ENCODE measurements at places on chromosomes 3 and 15. TPM values are rescaled to one million over a fixed set of nuclear protein-coding genes. Genes with fewer than 3 reads are reported as not detected.

GRCh38 chr3:426072-426471 lies 229.5 kb downstream of the CHL1 start:
- no peak overlapping the region for H3K4me3 ChIP-seq
- H3K27ac ChIP-seq = no peak overlapping the region
- no peaks in the 10 kb centered on the region for H3K36me3 ChIP-seq

GRCh38 chr3:14137004-14137403 lies 12.2 kb downstream of the TMEM43 start:
- H3K4me1 ChIP-seq = peaks cover 5% of the 10 kb centered on the region
- no peaks in the 10 kb centered on the region for H3K27me3 ChIP-seq
- peaks cover 6% of the 10 kb centered on the region for H3K36me3 ChIP-seq
- DNase-seq = no peak
- H3K27ac ChIP-seq = no peak overlapping the region

DNA sequence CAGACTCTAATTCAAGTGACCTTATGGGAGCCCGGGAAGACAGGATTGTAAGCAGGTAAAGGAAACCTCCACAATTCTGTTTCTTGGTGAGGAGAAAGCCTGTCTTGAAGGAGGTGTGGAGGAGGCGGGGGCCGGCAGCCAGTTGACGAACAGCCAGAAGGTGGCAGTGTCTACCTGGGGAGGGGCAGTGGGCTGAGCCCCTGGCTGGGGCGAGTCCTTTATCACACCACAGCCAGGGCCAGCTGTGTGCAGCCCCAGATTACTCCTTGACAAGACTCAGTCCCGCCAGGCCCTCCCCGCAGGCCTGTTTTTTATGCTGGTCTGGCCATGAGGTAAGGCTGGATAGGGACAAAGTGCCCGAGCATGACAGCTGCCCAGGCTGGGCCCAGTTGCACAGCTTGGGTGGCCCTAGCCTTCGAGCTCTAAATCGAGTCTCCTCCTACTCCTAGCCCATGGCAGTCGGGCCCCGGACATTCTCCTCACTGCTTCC lies 40.9 kb upstream of the IDH2 start:
- H3K27me3 ChIP-seq = no peaks in the 10 kb centered on the region
- peak; percentile 90 for DNase-seq
- no peaks in the 10 kb centered on the region for H3K36me3 ChIP-seq
- H3K27ac ChIP-seq = no peak overlapping the region
- no peak overlapping the region for H3K4me3 ChIP-seq

DNA sequence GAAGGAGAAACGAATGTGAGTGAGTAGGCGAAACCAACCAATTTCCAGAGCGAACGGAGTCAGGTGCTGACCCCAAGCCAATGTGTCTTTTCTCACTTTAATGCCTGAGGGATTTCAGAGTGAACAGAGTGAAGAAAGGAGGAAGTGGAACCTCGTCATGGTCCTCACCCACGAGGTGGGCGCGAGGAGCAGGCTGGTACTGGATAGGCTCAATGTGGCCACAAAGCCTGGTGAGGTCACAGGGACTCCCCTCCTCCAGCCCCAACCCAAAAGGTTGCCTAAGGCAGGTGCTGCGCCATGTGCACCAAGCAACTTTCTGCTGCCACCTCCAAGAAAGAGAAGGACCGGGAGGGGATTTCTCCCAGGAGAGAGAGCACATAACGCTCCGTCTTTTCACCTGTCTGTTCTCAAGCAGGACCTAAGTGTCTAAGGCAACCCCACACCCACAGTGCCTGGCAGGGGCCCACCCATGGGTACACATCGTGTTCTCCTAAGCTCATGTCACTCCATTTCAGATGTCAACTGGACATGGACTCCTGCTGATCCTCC lies 3.8 kb downstream of the NRROS start:
- H3K4me3 ChIP-seq = no peak overlapping the region
- H3K36me3 ChIP-seq = no peaks in the 10 kb centered on the region
- no peaks in the 10 kb centered on the region for H3K4me1 ChIP-seq

ZCWPW2 gene
- 2.0 TPM for total RNA-seq

PTPN9 gene
- total RNA-seq = 52.5 TPM

All from kidney (tissue), 22 donors.